ENCODE measurements at places on chromosomes 2 and 18. TPM values are rescaled to one million over a fixed set of nuclear protein-coding genes. Genes with fewer than 3 reads are reported as not detected.

KYNU gene
- total RNA-seq: 4.3 TPM

IL36B gene
- not detected for total RNA-seq

SP140 gene
- 1.2 TPM for total RNA-seq

FAM117B gene
- total RNA-seq: 7.8 TPM

TMEM214 gene
- 61.7 TPM for total RNA-seq

MYCN gene
- total RNA-seq: not detected

ARHGAP25 gene
- total RNA-seq: 9.4 TPM

CYP27C1 gene
- total RNA-seq: not detected

FIGN gene
- 0.86 TPM for total RNA-seq

SLC4A3 gene
- total RNA-seq: 5.7 TPM

PID1 gene
- 2.5 TPM for total RNA-seq

GALNT5 gene
- 4.3 TPM for total RNA-seq

ELOA2 gene
- total RNA-seq: not detected

UGT1A1 gene
- not detected for total RNA-seq

IRS1 gene
- 31.4 TPM for total RNA-seq

TBR1 gene
- not detected for total RNA-seq

B3GNT7 gene
- not detected for total RNA-seq

ACVR1C gene
- total RNA-seq: not detected

CNGA3 gene
- total RNA-seq: not detected

ANKRD30B gene
- not detected for total RNA-seq
